ENCODE measurements at places on chromosomes 3 and 15. TPM values are rescaled to one million over a fixed set of nuclear protein-coding genes. Genes with fewer than 3 reads are reported as not detected.

The GRK7 gene
- not detected for total RNA-seq

The SAXO2 gene
- total RNA-seq: not detected

DNA sequence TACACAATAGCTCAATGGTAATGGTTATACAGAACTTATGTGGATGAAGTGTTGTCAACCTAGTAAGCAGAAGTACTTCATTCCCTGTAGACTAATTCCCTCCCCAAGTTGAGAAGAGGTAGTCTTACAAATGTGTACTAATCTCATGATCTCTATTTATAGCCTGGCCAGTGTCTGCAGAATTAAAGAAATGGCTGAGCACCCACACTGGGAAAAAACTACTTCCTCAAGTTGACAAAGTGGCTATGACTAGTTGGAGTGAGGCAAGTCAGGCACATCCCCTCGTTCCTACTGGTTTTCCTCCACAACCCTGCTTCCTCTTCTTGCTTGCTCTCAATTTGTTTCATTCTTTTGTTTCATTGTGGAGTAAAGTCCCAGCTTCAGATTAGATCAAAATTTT, 566.7 kb upstream of the ZNF717 start:
- DNase-seq: no peak

- no peak for DNase-seq
Measured at GRCh38 chr3:121962443-121962842, 59.6 kb downstream of the ILDR1 start.

DNA sequence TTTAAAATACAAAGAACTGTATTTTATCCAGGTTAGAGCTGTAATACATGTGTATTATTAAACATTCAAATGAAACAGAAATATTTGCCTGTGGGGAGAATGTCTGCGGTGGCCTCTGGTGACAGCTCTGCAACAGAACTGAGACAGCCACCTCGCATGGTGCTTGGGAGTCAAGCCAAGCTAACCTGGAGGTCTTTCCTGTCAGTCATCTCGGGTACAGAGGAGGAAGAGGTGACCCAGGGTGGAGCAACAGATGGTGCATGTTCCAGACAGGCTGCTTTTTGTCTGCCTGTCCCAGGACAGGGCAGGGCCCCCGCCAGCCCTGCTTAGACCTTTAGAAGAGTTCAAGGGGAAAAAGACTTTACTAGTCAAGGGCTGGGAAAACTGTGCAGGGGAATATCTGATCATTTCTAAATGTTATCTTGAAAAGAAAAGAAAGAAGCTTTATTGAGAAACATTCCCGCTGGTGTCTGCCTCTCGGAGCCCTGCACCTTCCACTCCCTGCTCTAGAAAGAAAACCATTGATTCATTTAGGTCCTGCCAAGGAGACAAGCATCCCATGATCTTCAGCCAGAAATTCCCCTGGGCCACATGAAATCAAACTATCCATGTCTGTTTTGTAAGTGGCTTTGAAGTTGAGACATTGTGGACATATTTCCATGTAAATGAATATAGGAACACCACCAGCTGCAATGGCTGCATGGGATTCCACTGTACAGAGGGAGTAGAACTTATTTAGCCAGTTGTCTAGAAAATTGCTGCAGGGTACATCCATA, 5.5 kb upstream of the NR2E3 start:
- no peak for DNase-seq

Data from right atrium auricular region (tissue), 2 donors.